ENCODE measurements at places on chromosomes 12 and 14. TPM values are rescaled to one million over a fixed set of nuclear protein-coding genes. Genes with fewer than 3 reads are reported as not detected.

DNA sequence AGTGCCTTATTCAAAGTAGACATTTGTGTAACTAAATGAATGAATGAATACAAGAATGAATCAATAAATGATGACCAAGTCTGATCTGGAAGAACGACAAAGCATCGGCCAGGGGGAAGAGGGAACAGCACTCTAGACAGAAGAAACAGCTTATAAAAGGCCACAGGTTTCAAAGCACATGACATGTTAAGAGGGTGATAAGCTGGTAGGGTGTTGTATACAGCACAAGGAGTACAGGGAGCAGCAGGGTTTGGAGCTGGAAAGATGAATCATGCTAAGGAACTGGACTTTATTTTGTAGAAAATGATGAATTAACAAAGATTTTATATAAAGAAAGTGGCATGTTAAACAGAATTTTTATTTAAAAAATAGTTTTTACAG, 302.5 kb downstream of the NUAK1 start:
- no peak for DNase-seq

- DNase-seq = no peak
Observed at GRCh38 chr12:69529021-69529420, 56.2 kb upstream of the CCT2 start.

BDKRB2 gene
- 15.9 TPM for total RNA-seq

ATF7IP gene
- total RNA-seq = 31.2 TPM

KRT82 gene
- not detected for total RNA-seq

DNA sequence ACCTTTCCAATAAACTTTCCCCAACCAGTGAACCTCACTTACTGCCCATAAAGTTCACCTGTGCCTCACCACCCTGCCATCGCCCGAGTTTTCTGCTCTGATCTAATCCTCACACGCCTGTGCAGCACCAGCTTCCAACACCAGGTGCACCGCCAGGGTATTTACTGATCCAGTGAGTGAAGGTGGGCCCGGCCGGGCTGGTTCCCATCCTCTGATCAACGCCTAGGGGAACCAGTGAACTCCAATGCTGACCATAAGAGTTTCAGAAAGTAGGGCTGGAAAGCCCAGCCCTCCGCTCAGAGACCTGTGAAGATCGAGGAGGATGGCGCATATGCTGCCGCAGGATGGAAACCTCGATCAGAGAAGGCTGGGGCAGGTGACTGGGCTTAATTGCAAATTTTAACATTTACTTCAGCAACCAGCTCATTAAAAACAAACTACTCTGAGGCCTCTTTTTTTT, 685 bp upstream of the MYL6B start:
- DNase-seq = no peak

DNA sequence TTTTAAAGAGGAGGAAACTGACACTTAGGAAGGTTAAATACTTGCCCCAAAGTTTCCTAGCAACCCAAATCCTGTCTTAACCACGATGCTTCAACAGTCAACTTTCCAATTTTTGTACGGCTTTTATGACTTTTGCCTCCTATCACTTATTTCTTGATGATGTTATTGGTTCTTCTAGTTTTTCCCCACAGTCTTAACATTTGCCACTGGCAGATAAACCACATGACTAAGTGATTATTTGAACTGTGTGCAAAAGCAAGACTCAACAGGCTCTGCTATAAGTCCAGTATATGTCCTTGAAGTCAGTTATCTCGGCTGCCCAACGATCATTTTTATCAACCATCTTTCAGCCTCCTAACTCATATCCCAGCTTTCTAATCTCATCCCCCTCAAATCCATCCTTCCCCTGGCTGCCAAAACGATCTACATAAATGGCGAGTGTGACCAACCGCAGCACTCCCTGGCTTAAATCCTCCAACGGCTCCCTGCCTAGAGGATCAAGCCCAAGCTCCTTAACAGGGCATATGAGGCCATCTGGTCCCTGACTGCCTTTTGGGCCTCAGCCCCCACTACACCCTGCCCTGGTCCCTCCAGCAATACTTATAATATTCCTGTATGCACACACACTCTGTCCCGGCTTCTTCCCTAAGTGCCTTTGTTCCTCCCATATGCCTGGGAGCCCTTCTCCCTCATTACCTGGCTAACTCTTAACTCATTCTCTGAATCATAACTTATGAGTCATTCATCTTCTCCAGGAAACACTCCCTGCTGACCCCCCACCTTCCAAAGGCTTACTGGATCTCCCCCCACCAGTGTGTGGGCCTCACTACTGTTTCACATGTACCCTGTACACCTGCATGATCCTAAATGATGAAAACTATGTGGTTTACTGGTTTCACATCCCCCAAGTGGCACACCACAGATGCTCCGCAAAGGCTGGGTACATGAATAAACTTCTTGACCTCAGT, 8.8 kb downstream of the VPS37B start:
- DNase-seq = peak; percentile 81

ASCL1 gene
- total RNA-seq = not detected

PTGER2 gene
- 1.6 TPM for total RNA-seq

DNA sequence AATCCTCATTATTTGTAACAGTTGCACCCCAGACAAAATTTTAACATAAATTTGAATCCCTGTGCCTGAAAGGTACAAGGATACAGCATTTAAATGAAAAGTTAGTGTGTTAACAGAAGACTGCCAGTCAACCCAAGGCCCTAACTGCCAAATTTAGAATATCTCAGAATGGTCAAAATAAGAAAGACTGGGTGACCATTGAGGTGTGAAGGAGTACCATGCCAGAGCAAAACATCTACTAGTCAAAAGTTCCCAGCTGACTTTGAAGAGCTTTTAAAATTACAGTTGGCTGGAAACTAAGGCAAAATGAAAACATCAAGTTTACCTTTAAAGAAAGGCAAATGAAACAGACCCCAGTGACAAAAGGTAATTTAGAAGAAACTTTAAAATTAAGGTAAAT, 18.4 kb downstream of the SAV1 start:
- no peak for DNase-seq

PLEKHD1 gene
- total RNA-seq = not detected

GRCh38 chr12:98470469-98471082, 44.8 kb upstream of the TMPO start:
- DNase-seq = peak; percentile 27

- no peak for DNase-seq
Observed at GRCh38 chr14:91464615-91465205, 45.4 kb downstream of the PPP4R3A start.

GRCh38 chr14:50846226-50846880, 15.4 kb upstream of the NIN start:
- peak; percentile 61 for DNase-seq

GRCh38 chr14:59086241-59086882, 102.1 kb upstream of the DAAM1 start:
- peak; percentile 6 for DNase-seq

CLEC4C gene
- not detected for total RNA-seq

DNA sequence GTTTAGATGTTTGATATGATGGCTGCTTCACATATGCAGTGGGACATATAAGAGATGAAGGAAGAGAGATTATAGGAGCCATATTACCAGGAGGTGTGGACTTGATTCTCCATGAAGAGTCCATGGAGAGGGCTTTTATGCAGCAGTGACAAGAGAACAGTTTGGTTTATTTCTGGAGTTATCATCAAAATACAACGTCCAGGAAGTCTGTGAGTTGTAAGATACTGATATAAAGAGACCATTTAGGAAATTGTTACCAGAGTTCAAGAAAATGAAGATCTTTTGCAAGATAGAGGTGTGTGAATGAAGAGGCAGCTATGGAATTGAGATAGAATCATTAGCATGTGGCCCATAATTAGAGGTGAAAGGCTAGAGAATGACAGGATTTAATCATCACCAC, 431.7 kb downstream of the NPAS3 start:
- no peak for DNase-seq

DNA sequence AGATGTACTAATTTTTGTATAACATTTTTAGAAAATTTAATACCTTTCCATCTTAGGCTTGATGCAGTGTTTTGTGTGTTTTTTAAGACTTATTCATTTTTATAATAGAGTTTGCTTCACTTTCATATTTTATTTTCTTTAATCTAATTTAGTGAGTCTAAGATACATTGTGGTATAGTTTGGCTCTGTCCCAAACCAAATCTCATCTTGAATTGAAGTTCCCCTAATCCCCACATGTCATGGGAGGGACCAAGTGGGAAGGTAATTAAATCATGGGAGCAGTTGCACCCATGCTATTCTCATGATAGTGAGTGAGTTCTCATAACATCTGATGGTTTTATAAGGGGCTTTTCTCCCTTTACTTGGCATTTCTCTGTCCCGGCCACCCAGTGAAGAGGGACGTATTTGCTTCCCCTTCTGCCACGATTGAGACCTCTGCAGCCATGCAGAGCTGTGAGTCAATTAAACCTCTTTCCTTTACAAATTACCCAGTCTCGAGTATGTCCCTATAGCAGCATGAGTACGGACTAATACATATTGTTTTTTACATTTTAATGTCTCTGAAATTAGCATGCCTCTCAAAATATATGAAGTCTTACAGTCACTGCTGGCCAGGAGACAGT, 34.9 kb downstream of the GABARAPL1 start:
- DNase-seq = no peak

GRCh38 chr14:34987180-34987579, 4.4 kb downstream of the SRP54 start:
- no peak for DNase-seq

MIP gene
- 0.29 TPM for total RNA-seq

- DNase-seq = no peak
Observed at GRCh38 chr14:99261912-99262787, 9.8 kb downstream of the BCL11B start.

- DNase-seq = peak; percentile 5
Observed at GRCh38 chr12:24015833-24016160, 66.3 kb upstream of the SOX5 start.

- no peak for DNase-seq
Observed at GRCh38 chr14:76786601-76787000, 25.3 kb downstream of the VASH1 start.

- no peak for DNase-seq
Observed at GRCh38 chr12:115051378-115051777, 367.4 kb upstream of the TBX3 start.

DNA sequence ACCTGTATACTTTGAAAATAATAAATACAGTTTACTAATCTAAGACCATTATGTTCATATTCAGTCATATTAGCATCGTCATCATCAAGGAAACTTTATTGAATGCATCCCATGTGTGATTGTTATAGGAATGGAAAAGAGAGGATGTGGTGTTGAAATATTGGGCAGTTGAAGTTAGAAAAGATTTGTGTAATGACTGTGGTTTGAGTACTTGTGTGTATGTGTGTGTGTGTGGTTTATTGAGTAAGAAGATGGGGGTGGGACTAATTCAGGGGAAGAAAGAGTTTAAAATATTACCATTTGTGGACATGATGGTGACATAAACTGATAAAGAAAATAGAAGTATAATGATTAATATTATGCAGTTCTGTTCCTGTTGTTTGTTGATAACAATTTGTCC, 238.7 kb upstream of the SEL1L start:
- no peak for DNase-seq

DNA sequence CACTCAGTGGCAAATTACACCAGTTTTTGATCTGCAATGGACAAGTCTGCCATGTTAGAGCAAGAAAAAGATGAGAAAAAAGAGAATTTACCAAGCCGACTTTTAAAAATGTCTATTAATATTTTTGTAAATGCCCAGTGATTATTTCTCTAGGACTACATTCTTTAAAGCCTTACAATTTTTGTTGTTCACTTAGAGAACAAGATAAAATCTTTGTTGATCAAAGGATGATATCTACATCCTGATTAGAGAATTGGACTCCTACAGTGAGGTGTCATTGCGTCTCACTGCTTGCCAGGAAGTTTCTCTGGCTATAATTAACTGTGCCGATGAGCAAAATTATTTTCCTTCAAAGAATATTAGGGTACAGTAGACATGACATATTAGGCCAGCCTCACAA, 1.7 kb upstream of the CFAP54 start:
- DNase-seq = no peak

DNA sequence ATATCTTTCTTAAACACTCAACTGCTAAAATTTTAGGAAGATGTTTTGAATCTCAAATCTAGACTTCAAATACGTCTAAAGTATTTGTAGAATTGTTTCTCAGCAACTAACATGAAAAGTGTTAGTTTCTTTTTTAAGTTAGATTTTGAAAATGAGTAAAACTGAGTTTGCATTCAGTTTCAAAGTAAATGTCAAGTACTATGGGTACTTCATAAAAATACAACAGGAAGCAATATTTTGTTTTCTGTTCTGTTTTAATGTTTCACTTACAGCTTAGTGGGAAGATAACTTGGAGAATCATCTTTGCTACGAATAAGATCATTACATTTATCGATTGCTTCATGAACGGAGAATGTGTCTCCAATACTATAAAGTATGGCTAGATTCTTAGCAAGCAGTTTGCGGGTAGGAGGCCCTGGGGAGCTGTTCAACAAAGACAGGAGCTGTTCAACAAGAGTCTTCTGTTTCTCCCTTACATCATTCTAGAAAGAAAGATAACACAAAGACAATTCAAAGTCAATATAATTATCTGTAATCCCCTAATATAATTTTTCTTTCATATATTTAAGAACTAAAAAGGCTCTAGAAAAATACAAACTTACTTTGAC, 20.2 kb downstream of the HEATR5A start:
- no peak for DNase-seq

- DNase-seq = peak; percentile 39
Observed at GRCh38 chr12:107318806-107319532, 225.6 kb upstream of the CRY1 start.

NR4A1 gene
- 3.0 TPM for total RNA-seq

DNA sequence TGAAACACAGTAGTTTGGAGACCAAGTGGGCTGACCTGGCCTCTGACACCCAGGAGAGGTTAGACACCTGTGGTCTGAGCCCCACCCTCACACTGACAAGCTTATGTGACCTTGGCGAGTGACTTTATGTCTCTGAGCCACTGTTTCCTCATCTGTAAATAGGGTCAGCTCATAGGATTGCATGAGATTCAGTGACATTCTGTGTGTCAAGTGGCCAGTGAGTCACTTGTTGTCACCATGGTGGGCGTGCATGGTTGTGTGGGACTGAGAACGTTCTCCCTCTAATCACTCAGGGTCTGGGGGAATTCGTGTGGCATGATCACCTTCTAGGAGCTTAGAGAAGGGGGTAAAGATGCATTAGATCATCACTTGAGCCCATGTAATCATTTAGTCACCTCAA, 146.4 kb downstream of the PHETA1 start:
- DNase-seq = no peak

- DNase-seq = no peak
Observed at GRCh38 chr12:1918081-1918883, at the start of gene CACNA2D4. Gene CACNA2D4, minus strand, starts transcription at chr12:1918652. Its CDS starts 179 bp downstream, at chr12:1918473.

GRCh38 chr14:105155071-105155651, 13.4 kb downstream of the JAG2 start:
- no peak for DNase-seq

DNA sequence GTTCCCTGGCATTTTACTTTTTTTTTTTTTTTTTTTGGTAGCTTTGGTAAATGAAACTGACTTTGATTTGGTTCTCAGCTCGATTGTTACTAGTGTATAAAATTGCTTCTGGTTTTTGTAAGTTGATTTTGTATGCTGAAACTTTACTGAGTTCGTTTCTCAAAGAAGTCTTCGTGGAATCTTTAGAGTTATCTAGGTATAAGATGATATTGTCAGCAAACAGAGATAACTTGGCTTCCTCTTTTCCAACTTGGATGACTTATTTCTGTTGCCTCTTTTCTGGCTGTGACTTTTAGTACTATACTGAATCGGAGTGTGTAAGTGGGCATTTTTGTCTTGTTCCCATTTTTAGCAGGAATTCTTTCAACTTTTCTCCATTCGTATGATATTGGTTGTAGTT, 28.1 kb downstream of the USP15 start:
- no peak for DNase-seq

Data from RPMI7951 (cell line).